ENCODE measurements at places on chromosomes 3 and 15. TPM values are rescaled to one million over a fixed set of nuclear protein-coding genes. Genes with fewer than 3 reads are reported as not detected.

DNA sequence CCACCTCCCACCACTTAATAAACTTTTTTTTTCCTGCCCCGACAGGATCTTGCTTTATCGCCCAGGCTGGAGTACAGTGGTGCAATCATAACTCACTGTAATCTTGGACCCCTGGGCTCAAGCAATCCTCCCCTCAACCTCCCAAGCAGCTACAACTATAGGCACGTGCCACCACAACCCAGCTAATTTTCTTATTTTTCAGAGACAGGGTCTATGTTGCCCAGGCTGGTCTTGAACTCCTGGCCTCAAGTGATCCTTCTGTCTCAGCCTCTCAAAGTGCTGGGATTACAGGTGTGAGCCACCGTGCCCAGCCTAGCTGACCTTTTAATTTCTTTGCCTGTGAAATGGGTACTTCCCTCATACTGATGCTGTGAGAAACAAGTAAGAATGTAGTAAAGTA, 3.9 kb upstream of the C15orf40 start:
- DNase-seq = no peak

GRCh38 chr3:180401226-180401625, 200.7 kb upstream of the TTC14 start:
- DNase-seq = no peak

DNA sequence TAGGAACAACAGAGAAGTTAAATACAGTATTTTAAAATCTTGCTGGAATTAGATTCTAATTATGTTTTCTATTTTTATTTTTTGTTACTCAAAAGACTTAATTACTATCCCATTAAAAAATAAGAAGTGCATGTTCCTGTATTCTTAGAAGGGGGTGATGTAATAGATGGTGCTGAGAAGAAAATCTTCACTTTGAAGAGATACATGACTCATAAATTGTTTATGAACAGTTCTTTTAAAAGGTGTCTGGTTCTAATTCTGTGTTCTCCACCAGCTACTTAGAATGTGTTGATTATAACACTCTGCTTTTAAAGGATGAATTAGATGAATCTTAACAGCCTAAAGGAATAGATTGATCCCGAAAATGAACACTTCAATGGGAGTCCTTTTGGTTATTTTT, 8.2 kb downstream of the RCN2 start:
- DNase-seq = no peak

DNA sequence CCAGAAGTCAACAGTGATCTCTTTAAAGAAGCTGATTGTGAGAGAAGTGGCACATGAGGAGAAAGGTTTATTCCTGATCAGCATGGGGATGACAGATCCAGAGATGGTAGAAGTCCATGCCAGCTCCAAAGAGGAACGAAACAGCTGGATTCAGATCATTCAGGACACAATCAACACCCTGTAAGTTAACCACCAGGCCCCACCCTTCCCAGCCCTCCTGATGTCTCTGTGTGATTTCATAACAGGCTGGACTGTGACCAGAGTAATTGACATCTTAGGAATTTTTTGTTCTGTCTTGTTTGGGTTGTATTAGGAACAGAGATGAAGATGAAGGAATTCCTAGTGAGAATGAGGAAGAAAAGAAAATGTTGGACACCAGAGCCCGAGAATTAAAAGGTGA, 67.7 kb downstream of the KLHL25 start:
- no peak for DNase-seq

GRCh38 chr15:96948981-96949380, 618.5 kb downstream of the NR2F2 start:
- DNase-seq = no peak

DNA sequence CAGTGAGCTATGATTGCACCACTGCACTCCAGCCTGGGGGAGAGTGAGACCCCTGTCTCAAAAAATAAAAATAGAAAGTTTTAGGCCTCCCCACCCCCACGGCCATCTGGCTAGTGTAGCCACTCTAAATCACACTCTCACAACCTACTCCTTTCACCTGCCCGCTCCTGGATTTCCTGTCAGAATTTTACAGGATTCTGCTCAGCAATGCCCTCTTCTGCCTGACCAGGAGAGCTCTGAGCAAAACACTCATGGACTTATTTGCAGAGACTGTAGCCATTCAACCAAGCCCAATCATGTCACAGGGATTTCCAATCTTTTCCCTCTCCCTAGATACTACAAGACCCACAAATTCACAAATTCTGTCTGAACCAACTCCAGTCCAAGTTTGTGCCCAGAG, 242.6 kb upstream of the TPRG1 start:
- DNase-seq = no peak

GRCh38 chr3:185207931-185208746, 45.7 kb downstream of the EHHADH start:
- DNase-seq = no peak

Gene GPR149
- polyA plus RNA-seq = not detected

Gene ZNF639
- polyA plus RNA-seq = 18.6 TPM

Gene EXD1
- not detected for polyA plus RNA-seq
